ENCODE measurements at places on chromosomes 6 and 20.
A peak's percentile ranks its signal among the peaks of the same experiment; 100 is the strongest.

DNA sequence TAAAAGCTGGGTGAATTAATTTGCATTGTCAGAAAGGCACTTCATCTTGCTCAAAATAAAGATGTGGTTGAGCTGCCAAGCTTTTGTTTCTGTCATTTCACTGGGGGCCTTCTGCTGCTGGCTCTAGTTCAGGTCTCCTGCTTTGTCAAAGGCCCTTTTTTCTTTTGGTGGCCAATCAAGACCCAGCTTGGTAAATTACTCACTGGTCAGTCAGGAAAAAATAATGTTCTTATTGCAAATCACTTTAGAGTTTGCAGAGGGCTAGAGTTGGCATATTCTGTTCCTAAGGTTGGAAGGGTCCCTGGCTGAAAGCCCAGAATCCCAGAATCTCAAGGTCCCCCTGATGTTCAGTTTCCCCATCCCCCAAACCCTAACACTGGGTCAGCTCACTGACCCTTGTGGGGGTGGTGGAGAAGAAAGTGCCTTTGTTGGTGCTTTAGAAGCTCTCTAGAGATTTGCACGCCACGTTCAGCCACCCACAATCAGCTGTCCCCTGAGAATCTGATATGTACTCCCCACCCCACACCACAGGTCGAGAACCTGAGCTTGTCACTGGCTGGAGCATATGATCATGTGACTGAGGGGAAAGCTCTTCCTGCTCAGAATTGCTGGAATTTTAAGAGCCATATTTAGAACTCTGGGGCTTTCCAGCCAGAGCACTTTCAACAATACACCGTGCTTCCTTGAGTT lies 21.7 kb upstream of the BNIP5 start:
- no peak for DNase-seq

GRCh38 chr20:24497851-24498250 lies 28.4 kb downstream of the SYNDIG1 start:
- peak; percentile 42 for DNase-seq

- no peak for DNase-seq
These were observed 260.0 kb downstream of the DHX35 start for GRCh38 chr20:39222101-39222500.

DNA sequence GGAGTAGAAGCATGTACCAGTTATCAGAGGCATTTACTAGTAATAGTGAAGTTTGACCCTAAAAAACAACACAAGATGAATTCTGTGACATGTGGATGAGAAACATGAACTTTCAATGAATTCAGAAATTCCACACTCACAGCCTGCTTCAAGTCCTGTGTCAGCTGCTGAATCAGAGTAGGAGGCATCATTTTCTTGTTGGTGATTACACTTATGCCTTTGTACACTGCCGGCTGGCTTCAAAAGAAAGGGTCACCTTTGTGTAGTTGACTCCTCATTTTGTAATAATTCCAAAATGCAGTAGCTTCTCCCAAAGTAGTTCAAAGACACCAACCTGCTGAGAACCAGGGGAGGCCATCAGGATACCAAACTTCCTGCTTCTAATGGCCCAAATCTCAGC lies 165.5 kb downstream of the BACH2 start:
- DNase-seq, result no peak

- no peak for DNase-seq
These were observed 71.5 kb upstream of the HDAC2 start for GRCh38 chr6:114042267-114043016.

DNA sequence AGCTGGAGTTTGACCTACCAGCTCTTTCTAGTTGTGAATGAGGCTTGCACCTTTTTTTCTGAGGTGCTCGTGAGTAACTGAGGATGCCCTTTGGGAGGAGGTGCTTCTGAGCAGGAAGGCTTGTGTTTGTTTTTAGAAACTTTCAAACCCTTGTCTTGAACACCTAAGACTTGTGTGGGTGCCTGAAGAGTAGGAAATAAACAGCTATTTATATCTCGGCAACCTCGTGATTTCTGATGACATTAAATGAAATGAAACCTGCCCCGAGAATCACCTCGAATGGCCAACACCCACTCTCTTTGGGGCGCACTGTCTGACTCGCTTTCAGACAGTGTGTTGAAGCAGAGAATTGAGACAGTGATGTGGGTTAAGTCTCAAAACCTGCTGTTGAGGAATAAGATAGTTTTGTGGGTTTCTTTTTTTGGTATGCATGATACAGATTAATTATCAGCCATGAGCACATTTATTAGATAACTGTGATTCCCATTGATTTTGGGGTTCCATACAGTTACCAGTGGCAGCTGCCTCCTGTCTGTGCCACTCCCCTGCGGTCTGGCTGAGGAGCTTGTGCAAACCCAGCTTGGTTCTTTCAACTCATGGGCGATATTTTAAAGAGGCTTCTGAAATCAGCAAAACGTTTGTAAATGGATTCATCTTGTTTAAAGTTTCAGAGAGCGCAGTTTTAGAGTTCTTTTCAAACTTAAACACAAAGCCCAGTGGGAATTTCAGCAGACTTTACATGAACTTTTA lies 8.4 kb downstream of the IRF4 start:
- DNase-seq, result no peak

DNA sequence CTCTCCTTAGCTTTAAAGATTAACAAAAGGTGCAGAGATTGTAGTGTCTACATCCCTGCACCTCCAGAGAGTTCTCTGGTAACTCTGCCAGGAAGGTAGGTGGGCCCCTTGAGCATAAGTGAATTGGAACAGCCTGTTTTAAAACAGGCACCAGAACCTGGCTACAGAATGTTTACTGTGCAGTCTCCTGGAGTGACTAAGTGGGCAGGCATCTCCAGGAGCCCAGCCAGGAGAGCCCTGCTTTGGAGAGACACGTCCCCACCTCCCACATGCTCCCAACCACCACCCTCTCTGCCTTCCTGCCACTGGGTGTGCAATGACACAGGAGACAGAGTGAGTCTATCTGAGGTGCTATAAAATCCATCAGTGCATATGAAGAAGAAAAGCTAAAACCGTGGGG lies 110.3 kb upstream of the EYA4 start:
- DNase-seq, result no peak

DNA sequence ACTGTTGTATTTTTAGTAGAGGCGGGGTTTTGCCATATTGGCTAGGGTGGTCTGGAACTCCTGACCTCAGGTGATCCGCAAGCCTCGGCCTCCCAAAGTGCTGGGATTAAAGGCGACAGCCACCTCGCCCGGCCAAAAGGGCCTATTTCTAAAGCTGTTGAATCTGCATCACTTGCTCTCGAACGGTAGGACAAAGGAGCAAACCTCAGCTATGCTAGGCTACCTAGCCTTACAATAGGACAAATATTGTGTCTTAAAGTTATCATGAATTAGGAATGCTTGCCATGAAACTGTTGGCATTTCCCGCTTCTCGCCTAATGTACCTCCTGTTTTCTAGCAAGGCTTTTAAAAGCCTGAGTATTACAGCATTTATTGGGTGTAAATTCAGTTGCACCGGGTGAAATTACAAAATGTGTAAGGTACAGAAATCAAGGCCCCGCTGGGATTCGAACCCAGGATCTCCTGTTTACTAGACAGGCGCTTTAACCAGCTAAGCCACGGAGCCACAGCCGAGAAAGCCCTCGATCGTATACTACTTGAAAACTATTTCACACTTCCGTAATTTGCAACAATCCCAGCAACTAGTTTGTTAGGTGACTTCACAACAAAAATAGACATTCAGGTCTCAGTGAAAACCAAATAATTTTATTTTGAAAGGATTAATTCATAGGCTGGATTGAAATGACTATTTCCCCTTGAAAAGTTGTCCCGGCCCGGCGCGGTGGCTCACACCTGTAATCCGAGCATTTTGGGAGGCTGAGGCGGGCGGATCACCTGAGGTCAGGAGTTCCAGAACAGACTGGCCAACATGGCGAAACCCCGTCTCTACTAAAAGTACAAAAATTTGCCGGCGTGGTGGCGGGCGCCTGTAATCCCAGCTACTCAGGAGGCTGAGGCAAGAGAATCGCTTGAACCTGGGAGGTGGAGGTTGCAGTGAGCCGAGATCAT lies 211.6 kb upstream of the ZNF184 start:
- DNase-seq, result no peak

DNA sequence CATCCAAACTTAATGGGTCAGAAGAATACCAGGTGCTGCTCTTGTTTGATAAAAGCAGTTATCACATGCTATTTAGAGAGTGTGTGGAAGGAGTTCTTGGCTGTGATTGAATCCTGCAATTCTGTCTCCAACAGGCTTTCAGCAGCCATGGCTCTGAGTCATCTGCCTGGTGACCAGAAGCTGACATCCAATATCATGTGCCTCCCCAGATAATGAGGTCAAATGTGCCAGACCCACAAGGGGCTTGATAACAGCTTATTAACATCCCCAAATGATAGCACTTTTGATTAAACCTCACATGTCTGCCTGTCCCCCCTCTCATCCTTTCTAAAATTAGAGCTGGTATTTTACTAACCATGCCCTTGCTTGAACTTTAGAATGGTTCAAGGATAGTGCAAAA lies 175.7 kb upstream of the PLN start:
- no peak for DNase-seq

DNA sequence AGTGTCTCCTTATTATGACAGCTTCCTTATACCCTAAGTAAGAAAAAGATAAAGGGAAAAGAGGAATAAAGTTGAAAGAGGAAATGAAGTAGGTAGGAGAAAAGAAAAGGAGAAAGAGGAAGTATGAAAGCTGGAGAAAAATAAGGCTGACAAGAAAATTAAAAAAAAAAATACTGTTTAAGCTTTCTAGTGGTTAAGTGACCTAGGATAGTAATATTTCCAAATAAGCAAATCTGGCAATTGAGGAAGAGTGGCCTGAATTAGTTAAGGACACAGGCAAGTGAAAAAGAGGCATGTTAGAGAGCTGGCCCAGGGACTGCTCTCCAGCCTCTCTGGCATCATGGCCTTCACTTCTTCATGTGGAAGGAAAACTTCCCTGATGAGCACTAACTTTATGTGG lies 76.5 kb upstream of the ADGRF1 start:
- no peak for DNase-seq

- DNase-seq, result no peak
These were observed 669.4 kb downstream of the DHX35 start for GRCh38 chr20:39631557-39631956.

DNA sequence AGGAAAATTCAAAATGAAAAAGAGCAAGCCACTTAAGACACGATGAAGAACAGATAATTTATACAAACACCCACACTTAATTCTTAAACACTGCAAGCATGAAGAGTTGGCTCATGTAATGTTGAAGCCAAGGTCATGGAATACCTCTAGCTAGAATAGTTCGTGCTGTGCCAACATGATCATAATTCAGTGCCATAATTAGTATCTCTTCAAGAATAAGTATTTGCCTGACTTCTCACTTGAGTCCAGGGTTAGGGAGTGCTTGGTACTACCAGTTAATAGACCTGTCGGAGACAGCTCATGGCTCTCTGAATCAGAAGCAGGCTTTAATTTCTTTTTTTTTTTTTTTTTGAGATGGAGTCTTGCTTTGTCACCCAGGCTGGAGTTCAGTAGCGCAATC lies 206.3 kb downstream of the UNC5CL start:
- no peak for DNase-seq

GRCh38 chr20:59184880-59185447 lies 21.3 kb downstream of the ZNF831 start:
- no peak for DNase-seq

DNA sequence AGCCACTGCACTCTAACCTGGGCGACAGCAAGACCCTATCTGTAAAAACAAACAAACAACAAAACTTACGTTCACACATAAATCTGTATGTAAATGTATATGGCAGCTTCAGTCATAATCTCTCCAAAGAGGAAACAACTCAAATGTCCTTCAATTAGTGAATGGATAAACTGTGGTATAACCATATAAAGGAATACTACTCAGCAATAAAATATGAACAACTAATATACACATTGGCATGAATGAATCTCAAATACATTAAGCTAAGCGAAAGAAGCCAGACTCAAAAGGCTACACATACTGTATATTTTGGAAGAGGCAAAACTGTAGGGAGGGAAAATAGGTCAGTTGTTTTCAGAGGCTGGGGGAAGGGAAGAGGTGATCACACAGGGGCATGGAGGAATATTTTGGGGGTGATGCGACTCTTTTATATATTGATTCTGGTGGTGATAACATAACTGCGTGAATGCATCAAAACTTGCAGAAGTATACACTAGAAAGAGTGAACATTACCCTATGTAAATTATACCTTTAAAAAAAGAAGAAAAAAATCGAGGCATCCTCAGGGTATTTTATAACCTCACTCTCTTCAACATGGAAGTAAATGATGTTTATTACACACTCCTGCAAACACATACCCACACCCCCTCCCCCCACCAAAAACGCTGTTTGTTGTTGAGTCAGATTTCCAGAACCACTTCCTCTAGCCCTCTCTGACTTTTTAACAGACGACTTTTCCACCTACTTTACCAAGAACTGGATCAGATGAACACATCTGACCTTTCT lies 115.2 kb upstream of the RNF24 start:
- DNase-seq, result no peak

- no peak for DNase-seq
These were observed 52.4 kb upstream of the PLN start for GRCh38 chr6:118495485-118496280.

DNA sequence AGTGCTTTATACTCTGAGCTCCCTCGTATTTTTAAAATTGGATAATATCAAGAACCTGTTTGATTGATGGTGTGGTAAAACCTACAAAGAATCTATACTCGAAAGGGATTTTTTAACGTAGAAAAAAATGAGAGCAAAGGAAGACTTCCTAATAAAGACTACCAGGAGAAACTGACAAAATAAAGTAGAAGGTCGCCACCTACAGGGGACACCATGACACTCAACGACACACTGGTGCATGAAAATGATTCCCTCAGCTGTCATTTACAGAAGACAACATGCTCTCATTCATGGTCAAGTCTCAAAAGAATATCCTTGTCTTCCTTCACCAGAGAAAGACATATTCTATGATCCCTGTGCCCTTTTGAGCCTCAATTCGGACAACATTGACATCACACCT lies 10.1 kb upstream of the NHSL1 start:
- no peak for DNase-seq

- no peak for DNase-seq
These were observed 70.0 kb downstream of the PSMG4 start for GRCh38 chr6:3328796-3329195.

GRCh38 chr6:863831-864230 lies 170.9 kb upstream of the EXOC2 start:
- DNase-seq, result no peak

DNA sequence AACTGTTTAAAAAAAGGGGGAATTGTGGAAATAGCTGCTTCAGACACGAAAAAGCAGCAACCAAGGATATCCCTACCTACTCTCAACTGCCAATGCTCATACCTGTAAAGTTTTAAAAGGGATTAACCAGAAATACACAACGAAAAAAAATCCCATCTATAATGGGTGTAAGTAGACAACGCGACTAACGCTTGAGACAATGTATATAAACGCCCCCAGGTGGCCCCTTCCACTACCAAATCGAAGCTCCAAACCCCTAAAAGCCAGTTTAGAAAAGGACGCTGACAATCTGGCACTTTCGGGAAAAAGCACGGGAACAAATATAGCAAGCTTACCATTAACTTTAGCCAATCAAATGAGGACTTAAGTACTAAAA lies 94.5 kb upstream of the BTN3A2 start:
- no peak for DNase-seq

- no peak for DNase-seq
These were observed 57.1 kb downstream of the GNAS start for GRCh38 chr20:58909585-58909984.
